Left renal pelvis (tissue), 4 donors: ENCODE measurements at places on chromosomes 2 and 18.

DNA sequence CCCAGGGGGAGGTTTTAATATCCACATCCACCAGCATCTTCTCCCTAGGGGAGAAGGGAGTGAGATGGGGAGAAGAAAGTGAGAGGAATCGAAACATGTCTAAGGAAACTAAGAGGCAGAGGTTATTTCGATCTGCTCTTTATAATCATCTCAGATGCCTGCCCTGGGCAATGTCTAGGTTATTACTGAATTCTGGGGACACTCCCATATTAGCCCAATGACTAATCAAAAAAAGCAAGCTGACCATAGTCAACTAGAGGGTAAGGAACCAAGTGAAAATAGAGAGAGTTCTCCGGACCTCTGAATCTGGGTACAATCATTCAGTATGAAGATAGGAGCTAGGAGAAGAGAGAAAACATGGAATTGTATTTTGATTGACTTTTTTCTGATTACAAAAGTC lies 56.7 kb upstream of the EML4 start:
- DNase-seq: no peak

DNA sequence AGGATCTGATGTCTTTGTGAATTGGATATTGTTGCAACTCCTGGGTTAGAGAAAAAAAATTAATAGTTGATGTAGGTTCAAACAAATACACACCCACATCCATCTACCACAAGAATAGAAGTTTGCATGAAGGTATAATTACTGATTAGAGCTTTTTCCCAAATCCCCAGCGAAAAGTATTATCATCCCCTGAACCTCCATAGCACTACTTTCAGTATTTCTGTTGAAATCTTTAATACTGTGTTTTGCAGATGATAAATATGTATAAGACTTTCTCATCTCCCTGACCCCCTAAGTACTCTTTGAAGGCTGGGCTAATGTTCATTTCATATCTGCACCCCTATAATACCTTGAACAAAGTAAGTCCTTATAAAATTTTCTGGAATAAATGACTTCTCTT lies 6.4 kb downstream of the FN1 start:
- DNase-seq: no peak

GRCh38 chr2:172241222-172241621 lies 138.5 kb upstream of the DLX2 start:
- no peak for DNase-seq

- DNase-seq: no peak
Measured at GRCh38 chr2:12064153-12064552, 317.7 kb downstream of the LPIN1 start.

- no peak for DNase-seq
Measured at GRCh38 chr2:203758841-203759689, 52.6 kb downstream of the CD28 start.

GRCh38 chr2:121471532-121472469 lies 58.9 kb upstream of the RNU4ATAC start:
- DNase-seq: no peak

- no peak for DNase-seq
Measured at GRCh38 chr2:44455877-44456276, 94.1 kb downstream of the CAMKMT start.

- DNase-seq: no peak
Measured at GRCh38 chr2:31047599-31047998, 90.6 kb downstream of the GALNT14 start.

DNA sequence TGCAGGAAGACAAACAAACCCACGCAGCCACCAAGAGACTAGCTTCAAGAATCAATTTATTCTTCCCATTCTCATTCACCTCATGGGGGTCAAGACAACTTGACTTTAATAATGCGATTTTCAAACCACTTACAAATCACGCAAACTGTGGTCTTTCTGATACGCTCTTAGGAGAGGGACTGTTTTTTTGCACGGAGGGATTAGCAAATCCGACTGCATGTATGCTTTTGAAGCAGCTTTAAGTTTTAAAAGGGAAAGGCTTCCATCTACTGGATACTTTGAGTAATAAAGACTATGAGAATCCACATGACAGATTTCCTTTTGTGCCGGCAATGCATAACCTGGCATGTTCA lies 322.9 kb upstream of the KCNJ3 start:
- peak; percentile 27 for DNase-seq

- no peak for DNase-seq
Measured at GRCh38 chr2:241770185-241770935, 6.3 kb upstream of the GAL3ST2 start.

GRCh38 chr2:24618680-24619079 lies 127.6 kb downstream of the NCOA1 start:
- no peak for DNase-seq

- no peak for DNase-seq
Measured at GRCh38 chr2:24423095-24423494, 62.8 kb upstream of the ITSN2 start.

- no peak for DNase-seq
Measured at GRCh38 chr18:42437646-42438045, 482.6 kb downstream of the PIK3C3 start.

- no peak for DNase-seq
Measured at GRCh38 chr2:96408616-96409015, 73.0 kb downstream of the NCAPH start.

DNA sequence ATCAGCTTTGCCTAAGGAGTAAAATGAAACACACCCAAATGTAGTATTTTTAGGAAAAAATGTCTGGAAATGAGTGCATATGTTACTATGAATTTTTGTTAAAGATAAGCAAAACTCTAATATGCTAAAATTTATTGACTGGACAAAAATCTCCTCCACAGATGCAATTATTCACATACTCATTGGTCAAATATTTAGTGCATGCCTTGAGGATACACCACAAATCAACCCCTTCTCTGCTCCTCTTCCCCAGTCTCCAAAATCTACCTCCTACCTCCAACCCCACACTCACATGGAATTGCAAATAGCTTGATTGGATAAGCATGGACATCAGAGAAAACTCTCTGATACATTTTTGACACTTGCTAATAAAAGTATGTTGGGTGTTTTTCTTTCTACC lies 95.6 kb upstream of the CDC42EP3 start:
- no peak for DNase-seq

- no peak for DNase-seq
Measured at GRCh38 chr18:56747857-56748256, 96.7 kb downstream of the WDR7 start.

- no peak for DNase-seq
Measured at GRCh38 chr2:147714582-147714981, 130.2 kb upstream of the ACVR2A start.

DNA sequence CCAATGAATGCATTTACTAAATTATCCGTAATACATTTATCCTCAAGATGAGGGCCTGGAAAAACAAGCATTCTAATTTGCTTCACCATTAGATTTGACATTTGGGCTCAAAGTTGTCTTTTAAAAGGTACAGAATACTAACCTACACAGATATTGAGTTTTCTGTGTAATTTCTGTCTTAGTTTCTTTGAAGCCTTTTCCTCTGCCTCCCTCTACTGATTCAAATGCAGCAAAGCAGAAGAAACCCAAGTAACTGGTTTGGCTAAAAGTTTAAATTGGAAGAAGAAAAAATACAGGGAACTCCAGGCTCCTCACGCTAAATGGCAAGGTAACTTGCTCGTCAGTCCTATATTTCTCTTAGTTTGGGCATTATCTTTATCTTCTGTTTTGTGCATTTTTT lies 53.3 kb upstream of the SLC5A7 start:
- no peak for DNase-seq

DNA sequence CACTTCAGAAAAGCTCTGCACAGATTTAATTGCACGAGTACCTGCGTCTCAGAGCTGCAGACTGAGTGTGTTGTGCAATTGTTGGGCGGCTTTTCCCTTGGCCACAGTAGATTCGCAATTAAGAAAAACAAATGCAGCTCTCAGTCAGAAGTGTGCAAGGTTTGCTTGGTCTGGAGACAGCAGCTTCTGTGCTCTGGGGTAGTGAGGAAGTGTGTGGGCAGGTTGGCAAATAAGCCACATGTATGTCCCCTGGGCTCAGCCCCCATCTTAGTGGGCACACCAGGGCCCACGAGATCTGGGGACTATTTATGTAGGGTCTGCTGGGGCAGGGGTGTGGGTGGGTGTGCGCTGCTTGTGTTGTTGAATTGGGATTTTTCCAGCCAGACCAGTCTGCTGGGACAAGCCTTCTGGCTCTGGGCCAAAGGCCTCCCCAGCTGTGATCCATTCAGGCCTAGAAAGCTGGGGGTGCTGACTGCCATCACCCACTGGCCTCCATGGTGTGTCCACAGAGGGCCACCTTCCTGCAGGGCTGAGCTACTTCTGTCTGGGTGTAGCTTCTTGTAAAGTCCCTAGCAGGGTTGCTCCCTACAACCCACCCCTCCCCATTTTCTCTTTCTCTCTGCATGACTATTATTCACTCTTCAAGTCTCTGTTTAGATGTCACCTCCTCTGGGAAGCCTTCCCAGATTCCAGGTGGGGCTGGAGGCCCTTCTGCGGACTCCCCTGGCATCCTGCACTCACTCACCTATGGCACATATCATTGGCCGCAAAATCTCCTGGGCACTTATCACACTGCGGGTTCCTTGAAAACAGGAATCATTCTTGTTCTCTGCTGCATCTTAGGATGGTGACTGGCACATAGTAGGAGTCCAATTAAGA lies 67.8 kb downstream of the ODC1 start:
- DNase-seq: no peak

DNA sequence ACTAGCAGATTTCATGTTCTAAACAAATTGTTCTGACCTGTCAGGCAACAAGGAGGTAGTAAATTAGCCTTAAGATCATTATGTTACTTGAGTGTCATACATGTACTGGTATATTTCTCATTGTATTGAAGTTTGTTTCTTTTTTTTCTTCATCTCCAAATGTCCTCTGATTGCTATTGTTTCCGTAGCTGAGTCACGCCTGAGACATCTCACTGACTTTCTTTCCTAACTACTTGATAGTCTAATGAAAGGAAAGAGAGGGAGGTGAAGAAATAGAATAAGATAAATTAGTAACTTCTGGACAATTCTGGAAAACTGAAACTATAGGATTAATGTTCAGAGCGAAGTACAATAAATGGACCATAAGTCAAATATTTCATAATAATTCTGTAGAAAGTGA lies 1049.9 kb downstream of the TSN start:
- DNase-seq: no peak
